Mammary microvascular endothelial cell (primary cell): ENCODE measurements at places on chromosomes 3 and 15. TPM values are rescaled to one million over a fixed set of nuclear protein-coding genes. Genes with fewer than 3 reads are reported as not detected.

CPLX3 gene
- not detected in 2 replicates for total RNA-seq

FOXB1 gene
- not detected in 2 replicates for total RNA-seq

SCN5A gene
- 5.5 and 8.4 TPM in 2 replicates for total RNA-seq

CILP gene
- not detected in 2 replicates for total RNA-seq
